ENCODE measurements at places on chromosomes 2 and 18. TPM values are rescaled to one million over a fixed set of nuclear protein-coding genes. Genes with fewer than 3 reads are reported as not detected.

UGT1A3 gene
- total RNA-seq, result not detected

TUBA3E gene
- total RNA-seq, result not detected

C1QL2 gene
- not detected for total RNA-seq

SPDYA gene
- total RNA-seq, result 3.3 TPM

HSPD1 gene
- 136 TPM for total RNA-seq

SLC5A7 gene
- total RNA-seq, result not detected

SPATA3 gene
- total RNA-seq, result not detected

CLEC4F gene
- 1.7 TPM for total RNA-seq

DYNAP gene
- total RNA-seq, result not detected

- peak; percentile 77 for DNase-seq
Measured at GRCh38 chr2:241842620-241843211, 16.0 kb downstream of the PDCD1 start.

DNA sequence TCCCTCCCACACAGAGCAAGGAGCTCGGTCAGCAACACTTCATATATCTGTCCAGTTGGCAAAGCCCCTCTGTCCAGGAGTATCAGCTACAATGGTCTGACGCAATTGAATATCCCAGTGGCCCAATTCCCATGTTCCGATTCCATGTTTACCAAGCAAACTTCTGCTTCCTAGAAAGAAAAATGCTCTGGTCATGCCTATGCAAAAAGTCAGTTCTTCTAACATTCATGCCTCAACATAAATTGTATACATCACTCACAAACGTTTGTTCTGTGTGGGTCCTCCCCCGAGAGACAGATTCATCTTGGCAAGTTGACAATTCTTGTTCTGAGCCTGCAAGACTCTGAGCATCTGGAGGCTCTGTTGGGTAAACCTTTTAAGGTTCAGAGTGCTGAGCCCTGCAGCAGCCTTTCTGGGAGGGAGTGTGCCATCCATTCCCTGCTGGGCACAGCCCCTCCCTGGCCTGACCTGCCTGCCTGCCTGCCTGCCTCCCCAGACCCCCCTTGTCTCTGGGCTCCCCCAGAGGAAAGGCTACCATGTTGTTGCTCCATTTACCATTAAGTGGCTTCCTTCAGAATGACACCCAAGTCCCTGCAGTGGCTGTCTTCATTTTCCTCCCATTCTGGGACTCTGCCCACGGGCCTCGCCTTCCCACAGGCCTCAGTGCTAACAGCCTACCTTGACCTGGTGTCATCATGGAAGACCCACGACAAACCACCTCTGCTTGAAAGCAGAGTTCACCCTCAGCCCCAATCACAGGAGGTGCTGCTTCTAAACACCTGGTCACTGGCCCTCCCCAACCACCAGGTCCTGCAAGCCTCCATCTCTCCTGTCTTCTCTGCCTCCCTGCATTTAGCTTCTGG lies 37.6 kb upstream of the TAF1B start:
- peak; percentile 17 for DNase-seq

GRCh38 chr2:211836409-211836808 lies 702.2 kb downstream of the ERBB4 start:
- no peak for DNase-seq

DNA sequence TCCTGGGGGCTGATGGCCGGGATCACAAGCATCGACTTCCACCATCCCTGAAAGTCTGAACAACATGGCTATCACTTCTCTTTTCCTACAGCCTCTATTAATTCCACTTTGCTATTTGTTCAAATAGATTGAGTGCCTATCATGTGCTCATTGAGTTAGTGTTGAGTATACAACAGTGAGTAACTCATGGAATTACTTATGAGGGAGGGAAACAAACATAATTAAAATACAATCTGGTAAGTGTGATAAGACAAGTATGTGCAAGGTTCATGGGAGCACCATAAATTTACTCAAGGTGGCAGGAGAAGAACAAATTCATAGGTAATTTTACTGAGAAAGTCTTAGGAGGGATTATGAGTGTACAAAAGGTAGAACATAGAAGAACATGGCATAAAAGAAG lies 86.4 kb downstream of the MEP1B start:
- no peak for DNase-seq

DNA sequence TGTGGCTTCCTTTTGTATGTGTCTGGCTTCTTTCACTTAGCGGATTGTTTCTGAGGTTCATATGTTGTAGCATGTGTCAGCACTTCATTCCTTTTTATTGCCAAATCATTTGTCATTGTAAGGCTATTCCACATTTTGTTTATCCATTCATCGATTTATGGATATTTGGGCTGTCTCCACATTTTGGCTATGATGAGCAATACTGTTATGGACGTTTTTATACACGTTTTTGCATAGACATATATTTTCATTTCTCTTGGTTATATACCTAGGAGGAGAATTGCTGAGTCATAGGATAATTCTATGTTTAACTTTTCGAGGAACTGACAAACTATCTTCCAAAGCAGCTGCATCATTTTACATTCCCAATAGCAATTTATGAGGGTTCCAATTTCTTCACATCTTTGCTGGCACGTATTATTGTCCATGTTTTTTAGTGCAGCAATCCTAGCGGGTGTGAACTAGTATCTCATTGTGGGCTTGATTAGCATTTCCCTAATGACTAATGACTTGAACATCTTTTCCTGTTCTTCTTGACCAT lies 48.1 kb upstream of the TBC1D8 start:
- no peak for DNase-seq

GRCh38 chr2:182081602-182082260 lies 96.1 kb downstream of the PPP1R1C start:
- no peak for DNase-seq

DNA sequence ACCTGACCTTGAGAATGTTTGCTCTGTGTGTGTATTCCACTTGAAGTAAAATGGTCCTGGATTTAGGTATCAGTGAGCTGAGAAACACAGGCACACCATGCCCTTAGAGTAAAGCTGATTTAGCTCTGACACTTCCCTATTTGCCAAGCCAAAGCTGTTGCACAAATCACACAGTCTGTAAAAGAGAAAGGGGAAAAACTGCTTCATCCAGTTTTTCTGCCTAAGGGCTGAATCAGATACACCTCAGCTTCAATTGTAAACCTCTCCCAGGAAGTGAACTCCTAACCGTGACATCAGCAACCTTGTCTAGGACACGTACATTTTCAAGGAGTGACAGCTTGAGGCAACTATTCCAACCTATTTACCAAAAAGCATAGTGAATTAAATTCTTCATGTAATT lies 150.4 kb downstream of the NR4A2 start:
- DNase-seq, result no peak

- DNase-seq, result no peak
Measured at GRCh38 chr2:215401896-215402379, 33.9 kb downstream of the FN1 start.

- DNase-seq, result no peak
Measured at GRCh38 chr18:37383036-37383785, 182.4 kb downstream of the CELF4 start.

DNA sequence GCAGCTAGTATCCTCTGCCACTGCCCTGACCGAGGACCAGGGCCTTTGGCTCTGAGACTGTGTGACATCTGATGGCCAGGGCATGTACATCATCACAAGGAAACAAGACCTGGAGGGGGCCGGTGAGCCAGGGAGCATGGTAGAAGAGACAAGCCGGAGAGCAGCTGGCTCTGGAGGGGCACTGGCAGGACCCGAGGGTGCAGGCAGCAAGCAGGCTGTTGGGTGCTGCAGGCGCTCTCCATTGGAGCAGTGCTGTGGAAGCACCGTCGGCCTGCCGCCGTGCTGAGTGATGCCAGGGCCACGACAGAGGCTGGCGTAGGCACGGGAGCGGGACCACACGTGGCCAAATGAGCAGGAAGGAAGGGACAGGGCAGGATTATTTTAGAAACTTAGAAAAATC lies 335.2 kb downstream of the GBX2 start:
- no peak for DNase-seq

DNA sequence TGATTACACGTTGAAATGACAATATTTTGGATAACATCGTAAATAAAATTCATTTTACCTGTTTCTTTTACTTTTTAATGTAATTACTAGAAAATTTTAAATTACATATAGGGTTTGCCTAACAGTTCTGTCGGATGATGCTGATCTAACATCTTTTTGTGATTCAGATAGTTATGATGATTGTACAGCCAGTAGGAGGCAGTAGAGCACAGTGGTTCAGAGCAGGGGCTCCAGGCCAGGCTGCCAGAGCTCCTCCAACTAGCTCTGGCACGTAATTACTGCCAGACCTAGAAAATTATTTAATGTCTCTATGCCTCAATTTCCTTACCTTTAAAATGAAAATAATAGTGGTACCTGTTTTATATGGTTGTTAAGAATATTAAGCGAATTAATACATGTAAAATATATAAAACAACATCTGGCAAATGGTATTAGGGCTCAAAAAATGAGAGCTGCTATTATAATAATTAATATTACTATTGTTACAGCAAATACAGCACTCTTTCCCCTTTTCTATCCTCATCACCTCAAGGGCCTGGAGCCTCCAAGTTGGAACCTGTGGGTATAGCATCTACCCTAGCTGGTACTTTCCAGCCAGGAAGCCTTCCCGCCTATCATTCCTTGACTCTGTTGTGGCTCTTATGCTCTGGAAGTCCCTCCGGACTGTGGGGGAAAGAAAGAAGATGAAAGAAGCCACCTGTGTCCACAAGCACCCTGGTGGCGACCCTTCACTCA lies 47.7 kb upstream of the PLA2R1 start:
- DNase-seq, result no peak

DNA sequence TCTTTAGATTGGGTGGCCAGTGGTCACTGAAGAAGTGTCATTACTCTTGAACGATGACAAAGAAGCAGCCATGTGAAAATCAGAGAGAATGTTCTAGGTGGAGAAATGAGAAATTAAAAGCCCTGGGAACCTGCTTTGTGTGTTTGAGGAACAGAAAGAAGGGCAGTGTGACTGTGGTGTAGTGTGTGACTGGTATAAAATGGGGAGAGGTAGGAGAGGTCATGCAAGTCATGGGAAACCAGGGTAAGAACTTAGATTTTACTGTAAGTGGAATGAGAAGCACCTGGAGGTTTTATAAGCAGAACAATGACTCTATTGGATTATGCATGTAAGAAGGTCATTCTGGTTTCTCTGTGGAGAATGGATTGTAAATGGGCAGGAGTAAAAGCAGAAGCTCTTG lies 12.2 kb downstream of the ICOS start:
- no peak for DNase-seq

DNA sequence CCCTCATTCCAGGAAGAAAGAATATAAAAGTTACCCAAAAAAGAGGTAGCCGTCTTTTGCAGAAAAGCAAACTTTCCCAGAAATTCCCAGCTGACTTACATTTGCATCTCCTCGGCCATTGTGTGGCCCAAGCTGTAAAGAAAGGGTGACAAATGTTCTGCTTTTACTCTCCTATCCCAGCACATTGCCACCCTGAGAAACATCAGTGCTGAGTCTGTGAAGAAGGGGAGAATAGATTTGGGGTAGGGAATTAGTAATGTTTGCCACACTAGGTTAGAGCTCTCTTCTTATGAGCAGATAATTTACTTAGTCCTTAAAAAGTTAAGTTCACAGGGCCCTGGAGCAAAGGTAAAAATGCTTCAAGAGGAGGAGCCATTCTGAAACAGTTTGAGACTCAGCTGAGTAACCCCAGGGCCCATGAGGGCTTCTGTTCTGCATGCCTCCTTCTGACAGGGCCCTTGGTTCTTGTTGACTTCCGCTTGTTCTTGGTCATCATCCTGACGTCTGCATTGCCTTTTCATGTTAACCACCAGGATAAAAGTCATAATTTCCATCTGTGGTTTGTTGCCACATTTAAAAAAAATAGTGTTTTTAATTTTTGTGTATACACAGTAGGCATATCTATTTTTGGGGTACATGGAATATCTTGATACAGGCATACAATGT lies 550.7 kb downstream of the RNF144A start:
- no peak for DNase-seq

GRCh38 chr18:50871846-50872245 lies 7.1 kb upstream of the ME2 start:
- no peak for DNase-seq

DNA sequence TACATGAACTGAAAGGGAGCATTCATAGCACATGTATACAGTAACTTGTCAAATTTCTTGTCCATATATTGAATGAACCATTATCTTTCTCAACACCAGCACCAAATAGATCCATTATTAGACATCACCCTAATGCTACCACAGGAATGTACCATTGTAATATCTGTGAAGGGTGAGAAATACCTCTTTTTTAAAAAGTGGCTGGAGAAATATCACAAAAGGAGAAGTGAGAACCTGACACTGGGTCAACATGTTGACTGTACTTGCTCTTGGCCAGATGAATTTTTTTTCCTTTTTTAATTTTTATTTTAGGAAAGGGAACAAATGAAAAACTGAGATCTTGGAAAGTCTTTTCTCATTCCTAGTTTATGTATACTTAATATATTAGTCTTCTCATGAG lies 63.5 kb downstream of the CAVIN2 start:
- DNase-seq, result no peak

- DNase-seq, result no peak
Measured at GRCh38 chr2:86624267-86624547, 542 bp upstream of the RNF103 start.

- DNase-seq, result peak; percentile 45
Measured at GRCh38 chr2:239462671-239463506, 62.1 kb upstream of the HDAC4 start.

DNA sequence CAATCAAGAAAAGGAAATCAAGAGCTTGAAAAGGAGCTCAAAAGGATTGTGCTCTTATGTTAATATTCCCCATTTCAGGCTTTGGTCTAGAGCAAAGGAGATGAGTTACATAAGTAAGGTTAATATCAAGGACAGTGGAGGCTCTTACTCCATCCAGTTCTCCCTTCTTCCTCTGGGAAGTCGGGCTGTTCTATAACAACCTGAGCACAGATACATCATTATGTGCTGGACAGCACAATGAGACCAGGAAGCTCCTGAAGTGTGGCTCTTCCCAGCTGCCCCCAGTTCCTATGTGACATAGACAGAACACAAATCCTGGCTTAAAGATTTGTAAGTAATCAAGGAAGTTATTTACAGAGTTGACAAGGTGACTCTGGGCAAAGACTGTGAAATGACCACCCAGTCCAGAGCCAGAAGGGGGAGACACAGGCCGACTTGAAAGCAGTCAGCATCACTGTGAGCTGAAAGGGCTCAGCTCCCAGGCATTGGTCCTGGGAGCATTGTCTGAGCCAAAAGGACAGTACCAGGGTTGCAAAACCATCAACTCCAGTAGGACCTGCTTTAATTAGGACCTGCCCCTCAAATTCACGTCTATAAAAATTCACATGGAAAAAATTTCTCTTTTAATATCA lies 917.6 kb upstream of the ACVR2A start:
- DNase-seq, result peak; percentile 68

- DNase-seq, result no peak
Measured at GRCh38 chr2:111664275-111664850, 219.6 kb downstream of the ANAPC1 start.

DNA sequence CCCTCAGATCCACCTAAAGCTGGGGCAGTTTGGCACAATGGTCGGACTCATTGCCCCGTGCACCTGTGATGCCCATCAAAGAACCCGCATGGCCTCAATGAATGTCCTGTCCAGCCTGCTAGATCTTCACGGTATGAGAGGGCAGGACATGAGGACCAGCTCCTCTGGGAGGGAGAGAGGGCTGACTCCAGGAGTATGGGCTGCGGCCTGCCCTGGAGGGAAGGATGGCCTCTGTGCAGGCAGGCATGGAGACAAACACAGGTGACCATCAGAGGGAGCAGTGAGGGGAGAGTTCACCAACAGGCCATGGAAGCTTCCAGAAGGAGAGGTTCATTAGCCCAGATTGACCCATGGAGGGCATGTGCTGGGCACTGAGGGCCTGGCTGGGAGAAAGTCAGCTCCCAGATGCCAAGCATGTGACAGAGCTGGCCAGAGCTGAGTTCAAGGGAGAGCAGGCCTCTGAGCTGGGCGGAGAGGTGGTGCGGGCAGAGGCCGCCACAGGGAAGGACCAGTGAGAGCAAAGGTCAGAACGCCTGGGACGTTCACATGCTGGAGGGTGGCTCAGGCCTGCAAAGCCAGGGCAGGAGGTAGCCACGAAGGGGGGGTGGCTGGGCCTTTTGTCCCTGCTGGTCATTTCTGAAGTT lies 36.2 kb downstream of the HJURP start:
- DNase-seq, result peak; percentile 33
